ENCODE measurements at places on chromosomes 1 and 21.

GRCh38 chr1:26822737-26823395, 3.6 kb upstream of the ZDHHC18 start:
- DNase-seq: no peak

- DNase-seq: no peak
Measured at GRCh38 chr1:183537405-183537804, 52.9 kb downstream of the NCF2 start.

GRCh38 chr1:107777664-107778047, 187.3 kb downstream of the VAV3 start:
- no peak for DNase-seq

DNA sequence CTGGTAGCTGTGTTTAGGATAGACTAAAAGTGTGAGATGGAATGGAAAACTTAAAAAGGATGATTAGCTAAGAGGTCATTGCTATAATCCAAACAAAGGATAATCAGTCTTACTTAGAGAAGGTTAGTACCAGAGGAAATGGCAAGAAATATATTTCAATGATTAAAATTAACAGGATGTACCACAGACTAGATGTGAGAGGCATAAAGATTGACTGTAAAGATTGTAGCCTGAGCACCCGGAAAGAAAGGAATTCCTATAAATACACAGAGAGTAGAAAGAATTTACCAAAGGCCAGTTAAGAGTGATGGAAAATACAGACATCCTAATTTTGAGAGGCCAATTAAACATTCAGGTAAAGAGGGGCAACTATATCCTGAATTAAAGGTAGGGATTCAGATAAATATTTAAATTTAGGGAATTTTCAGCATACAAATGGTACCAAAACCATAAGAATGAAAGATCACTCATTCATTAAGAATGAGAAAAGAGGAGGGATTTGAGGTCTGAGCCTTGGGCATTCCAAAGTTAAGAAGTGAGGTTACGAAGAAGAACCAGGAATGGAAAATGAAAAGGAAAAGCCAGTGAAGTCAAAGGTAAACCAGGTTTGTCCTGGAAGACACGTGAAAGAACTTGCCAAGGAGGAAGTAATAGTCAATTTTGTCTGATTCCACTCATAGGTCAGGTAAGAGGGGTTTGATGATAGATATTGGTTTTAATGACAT, 46.4 kb upstream of the RGS1 start:
- no peak for DNase-seq

- no peak for DNase-seq
Measured at GRCh38 chr1:3169665-3170356, 100.8 kb downstream of the PRDM16 start.

Data from GM20000 (cell line).